IMR-90 (cell line): ENCODE measurements at places on chromosomes 13 and 19. TPM values are rescaled to one million over a fixed set of nuclear protein-coding genes. Genes with fewer than 3 reads are reported as not detected.

Gene LDLR
- 53.8 and 61.2 TPM in 2 replicates for polyA plus RNA-seq

Gene KLK12
- polyA plus RNA-seq = not detected in 2 replicates

Gene ZNF547
- 1.4 and 2.1 TPM in 2 replicates for polyA plus RNA-seq

Gene CFAP97D2
- polyA plus RNA-seq = not detected in 2 replicates

Gene ANKRD24
- polyA plus RNA-seq = 0.21 and 0.29 TPM in 2 replicates

DNA sequence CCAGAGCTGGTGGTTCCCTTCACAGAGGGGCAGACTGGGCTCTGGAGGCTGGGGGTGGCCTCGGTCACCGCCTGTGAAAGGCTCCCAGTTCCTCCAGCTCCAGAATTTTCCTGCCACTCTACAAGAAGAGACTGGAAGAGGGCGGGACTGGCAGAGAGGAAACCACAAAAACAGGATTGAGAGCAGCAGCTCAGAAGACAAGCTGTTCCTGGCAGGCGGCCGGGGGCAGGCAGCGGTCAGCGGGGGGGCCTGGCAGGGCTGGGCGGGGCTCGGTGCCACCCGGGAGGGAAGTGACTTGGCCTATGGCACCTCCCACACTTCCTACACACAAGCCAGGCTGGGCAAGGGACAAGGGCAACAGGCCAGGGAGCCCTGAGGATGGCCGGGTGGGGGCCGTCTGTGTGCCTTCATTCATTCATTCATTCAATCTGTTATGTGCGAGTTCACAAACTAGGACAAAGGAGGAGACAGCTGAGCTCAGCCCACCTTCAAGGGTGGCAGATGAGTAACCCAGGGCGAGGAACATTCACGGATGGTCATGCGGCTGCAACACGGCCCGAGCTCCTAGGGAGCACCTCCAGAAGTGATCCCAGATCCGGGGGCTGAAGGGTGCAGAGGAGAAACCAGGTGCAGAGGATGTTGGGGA, 16.9 kb upstream of the BTBD2 start:
- H3K27ac ChIP-seq = peak overlapping the region; percentile 68
- peak; percentile 65 for DNase-seq
- no peaks in the 10 kb centered on the region for H3K27me3 ChIP-seq
- peaks cover 11% of the 10 kb centered on the region for H3K4me1 ChIP-seq
- no peak overlapping the region for H3K4me3 ChIP-seq
- H3K36me3 ChIP-seq = no peaks in the 10 kb centered on the region

GRCh38 chr13:30846866-30847265, 59.2 kb upstream of the MEDAG start:
- peaks cover 20% of the 10 kb centered on the region for H3K4me1 ChIP-seq
- no peaks in the 10 kb centered on the region for H3K36me3 ChIP-seq
- DNase-seq = no peak
- H3K27ac ChIP-seq = peak overlapping the region; percentile 59

GRCh38 chr19:48310227-48310626, 15.1 kb upstream of the EMP3 start:
- no peak overlapping the region for H3K27ac ChIP-seq
- DNase-seq = no peak
- H3K36me3 ChIP-seq = no peaks in the 10 kb centered on the region

DNA sequence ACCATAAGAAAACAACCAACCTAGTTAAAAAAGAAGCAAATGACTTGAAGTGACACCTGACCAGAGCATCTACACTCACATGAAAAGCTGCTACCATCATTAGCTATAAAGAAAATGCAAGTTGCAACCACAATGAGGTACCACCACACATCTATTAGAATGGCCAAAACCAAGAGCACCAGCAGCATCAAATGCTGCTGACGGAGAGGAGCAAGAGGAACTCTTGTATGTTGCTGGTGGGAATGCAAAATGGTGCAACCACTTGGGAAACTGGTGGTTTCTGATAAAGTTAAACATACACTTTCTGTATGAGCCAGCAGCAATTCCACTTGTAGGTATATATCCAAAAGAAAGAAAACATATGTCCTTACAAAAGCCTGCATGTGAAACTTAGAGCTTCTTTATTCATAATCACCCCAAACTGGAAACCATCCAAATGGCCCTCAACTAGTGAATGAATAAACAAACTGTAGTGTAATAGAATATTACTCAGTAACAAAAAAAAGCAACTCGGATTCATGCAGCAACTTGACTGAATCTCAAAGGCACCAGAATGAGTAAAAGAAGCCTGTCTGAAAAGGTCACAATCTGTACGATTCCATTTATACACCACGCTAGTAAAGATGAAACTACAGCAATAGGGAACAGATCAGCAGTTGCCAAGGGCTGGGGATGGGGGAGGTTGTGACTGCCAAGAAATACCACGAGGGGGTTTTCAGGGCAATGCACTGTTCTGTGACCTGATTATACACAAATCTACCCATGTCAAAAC, 60.9 kb upstream of the RANBP3 start:
- peaks cover 4% of the 10 kb centered on the region; the same call in 1 of the 2 replicates for H3K4me1 ChIP-seq
- H3K27me3 ChIP-seq = no peaks in the 10 kb centered on the region
- no peaks in the 10 kb centered on the region for H3K36me3 ChIP-seq
- no peak overlapping the region for H3K4me3 ChIP-seq
- H3K27ac ChIP-seq = no peak overlapping the region; the same call in 1 of the 2 replicates
- peak; percentile 66 for DNase-seq

GRCh38 chr13:29050719-29051118, 230.6 kb downstream of the MTUS2 start:
- no peak overlapping the region for H3K27ac ChIP-seq
- no peaks in the 10 kb centered on the region for H3K4me1 ChIP-seq
- H3K36me3 ChIP-seq = no peaks in the 10 kb centered on the region
- no peak overlapping the region for H3K4me3 ChIP-seq
- DNase-seq = no peak

DNA sequence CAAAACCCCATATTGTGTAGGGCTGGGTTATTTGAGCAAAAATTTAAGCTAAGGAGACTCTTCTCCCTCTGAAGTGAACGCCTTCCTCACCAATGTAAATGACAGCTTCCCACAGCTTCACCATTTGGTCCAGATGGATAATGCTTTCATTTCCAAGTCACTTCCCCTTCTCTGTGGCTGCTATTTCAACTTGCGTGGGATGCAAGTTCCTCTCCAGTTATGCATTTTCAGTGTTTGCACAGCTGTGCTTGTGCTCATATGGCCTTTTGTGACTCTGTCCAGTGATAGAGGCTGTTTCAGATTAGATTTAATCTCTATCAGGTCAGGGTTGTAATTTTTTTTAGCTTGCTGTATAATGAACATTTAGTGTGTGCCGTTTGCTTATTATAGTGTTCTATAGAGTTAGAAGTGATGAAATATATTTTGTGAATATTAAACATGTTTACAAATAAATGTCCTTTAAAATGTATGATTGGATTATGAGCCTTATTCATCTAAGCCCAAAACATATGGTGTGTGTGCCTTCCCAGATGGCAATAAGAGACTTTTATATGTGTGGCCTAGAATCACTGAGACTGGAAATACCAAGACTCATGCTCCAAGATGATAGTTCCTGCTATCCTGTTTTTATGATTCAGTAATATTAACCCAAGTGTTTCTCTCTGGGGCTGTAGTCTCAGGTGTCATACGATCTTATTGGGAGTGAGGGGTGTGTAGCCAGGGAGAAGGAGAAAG, 86.6 kb downstream of the TNFRSF19 start:
- H3K4me3 ChIP-seq = no peak overlapping the region
- peaks cover 22% of the 10 kb centered on the region for H3K4me1 ChIP-seq
- peaks cover 32% of the 10 kb centered on the region for H3K36me3 ChIP-seq
- H3K27me3 ChIP-seq = no peaks in the 10 kb centered on the region
- DNase-seq = peak; percentile 98

GRCh38 chr13:46341112-46341711, 45.8 kb downstream of the RUBCNL start:
- H3K4me3 ChIP-seq = no peak overlapping the region
- H3K27ac ChIP-seq = no peak overlapping the region
- peak; percentile 50 for DNase-seq

- no peaks in the 10 kb centered on the region for H3K27me3 ChIP-seq
- peak; percentile 81 for DNase-seq
- H3K36me3 ChIP-seq = no peaks in the 10 kb centered on the region
- H3K4me3 ChIP-seq = no peak overlapping the region
- H3K27ac ChIP-seq = no peak overlapping the region; the same call in 1 of the 2 replicates
- H3K4me1 ChIP-seq = peaks cover 3% of the 10 kb centered on the region
Observed at GRCh38 chr13:73851104-73851503, 283.1 kb downstream of the KLF12 start.

DNA sequence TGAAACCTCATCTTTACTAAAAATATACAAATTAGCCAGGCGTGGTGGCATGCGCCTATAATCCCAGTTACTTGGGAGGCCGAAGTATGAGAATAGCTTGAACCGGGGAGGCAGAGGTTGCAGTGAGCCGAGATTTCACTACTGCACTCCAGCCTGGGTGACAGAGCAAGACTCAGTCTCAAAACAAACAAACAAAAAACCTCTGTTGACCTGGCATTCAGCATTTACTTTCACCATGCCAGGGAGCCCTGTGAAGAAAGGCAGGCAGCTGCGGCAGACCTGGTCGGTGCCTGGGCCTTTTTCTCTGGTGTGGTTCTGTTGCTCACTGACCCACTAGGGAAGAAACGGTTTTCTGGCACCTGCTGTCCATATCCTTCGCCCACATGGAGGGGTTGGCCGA, 49.8 kb downstream of the DNM2 start:
- no peak overlapping the region for H3K4me3 ChIP-seq
- DNase-seq = no peak
- peaks cover 11% of the 10 kb centered on the region for H3K36me3 ChIP-seq

- no peaks in the 10 kb centered on the region for H3K4me1 ChIP-seq
- H3K27me3 ChIP-seq = no peaks in the 10 kb centered on the region
- no peaks in the 10 kb centered on the region for H3K36me3 ChIP-seq
- no peak for DNase-seq
Observed at GRCh38 chr13:111945086-111945485, 121.9 kb upstream of the SOX1 start.

DNA sequence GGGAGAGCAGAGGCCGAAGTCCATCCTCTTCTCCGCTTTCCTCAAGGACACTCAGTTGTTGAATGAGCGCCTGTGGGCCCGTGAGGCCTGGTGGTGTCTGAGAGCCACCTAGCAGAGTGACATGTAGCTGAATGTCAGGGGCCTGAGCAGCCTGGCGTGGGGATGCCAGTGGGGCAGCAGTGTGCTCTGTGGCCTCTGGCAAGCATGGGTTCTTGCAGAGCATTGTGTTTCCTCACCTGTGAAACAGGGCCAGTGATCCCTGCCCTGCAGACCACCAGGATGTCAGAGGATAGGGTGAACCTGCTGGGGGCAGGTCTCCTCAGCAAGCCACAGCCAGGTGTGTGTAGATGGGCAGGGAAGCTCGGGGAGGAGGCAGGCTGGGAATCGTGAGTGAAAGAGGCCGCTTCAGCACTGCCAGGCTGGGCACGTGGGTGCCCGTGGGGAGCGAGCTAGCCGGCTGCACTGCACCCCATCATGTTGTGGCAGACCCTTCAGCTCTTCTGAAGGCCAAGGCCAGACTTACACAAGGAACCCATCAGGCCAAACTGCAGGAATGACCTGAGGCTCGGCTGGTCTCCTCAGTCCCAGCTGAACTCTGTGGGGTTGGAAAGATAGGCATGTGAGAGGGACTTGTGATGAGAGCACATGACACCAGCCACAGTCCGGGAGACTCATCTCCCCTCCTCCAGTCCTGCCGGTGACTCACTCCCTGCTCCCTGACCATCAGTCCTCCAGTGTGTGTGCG, 5.0 kb downstream of the PPP1R37 start:
- 0 out of 2 replicates have a peak, but pooled peaks cover 1% of the 10 kb centered on the region for H3K36me3 ChIP-seq
- peak overlapping the region; percentile 78 for H3K27ac ChIP-seq
- peak; percentile 98 for DNase-seq
- no peaks in the 10 kb centered on the region for H3K27me3 ChIP-seq
- peaks cover 41% of the 10 kb centered on the region for H3K4me1 ChIP-seq
- H3K4me3 ChIP-seq = no peak overlapping the region

GRCh38 chr19:40413291-40413845, at the start of gene PRX:
Gene PRX (minus strand): TSS chr19:40413378. CDS start chr19:40407932, 5,446 bp downstream.
- peaks cover 7% of the 10 kb centered on the region for H3K4me1 ChIP-seq
- no peak within 1 kb of the TSS for H3K27ac ChIP-seq
- no peaks in the 10 kb centered on the region for H3K27me3 ChIP-seq

GRCh38 chr19:50829801-50830200, 3.6 kb downstream of the KLK15 start:
- DNase-seq = no peak
- no peak overlapping the region for H3K27ac ChIP-seq
- no peak overlapping the region for H3K4me3 ChIP-seq
- H3K27me3 ChIP-seq = peaks cover 1% of the 10 kb centered on the region; the same call in 1 of the 2 replicates
- no peaks in the 10 kb centered on the region for H3K4me1 ChIP-seq

- no peak overlapping the region for H3K4me3 ChIP-seq
- H3K36me3 ChIP-seq = no peaks in the 10 kb centered on the region
- peaks cover 2% of the 10 kb centered on the region; the same call in 1 of the 2 replicates for H3K4me1 ChIP-seq
- H3K27me3 ChIP-seq = no peaks in the 10 kb centered on the region
- no peak overlapping the region for H3K27ac ChIP-seq
- DNase-seq = no peak
Observed at GRCh38 chr13:93220073-93220472, 6.5 kb upstream of the GPC6 start.
